GF-D8 (cell line): ENCODE measurements at places on chromosomes 13 and 19.
A peak's percentile ranks its signal among the peaks of the same experiment; 100 is the strongest.

- DNase-seq = no peak
Measured at GRCh38 chr19:49976496-49976895, 15.5 kb upstream of the SIGLEC11 start.

DNA sequence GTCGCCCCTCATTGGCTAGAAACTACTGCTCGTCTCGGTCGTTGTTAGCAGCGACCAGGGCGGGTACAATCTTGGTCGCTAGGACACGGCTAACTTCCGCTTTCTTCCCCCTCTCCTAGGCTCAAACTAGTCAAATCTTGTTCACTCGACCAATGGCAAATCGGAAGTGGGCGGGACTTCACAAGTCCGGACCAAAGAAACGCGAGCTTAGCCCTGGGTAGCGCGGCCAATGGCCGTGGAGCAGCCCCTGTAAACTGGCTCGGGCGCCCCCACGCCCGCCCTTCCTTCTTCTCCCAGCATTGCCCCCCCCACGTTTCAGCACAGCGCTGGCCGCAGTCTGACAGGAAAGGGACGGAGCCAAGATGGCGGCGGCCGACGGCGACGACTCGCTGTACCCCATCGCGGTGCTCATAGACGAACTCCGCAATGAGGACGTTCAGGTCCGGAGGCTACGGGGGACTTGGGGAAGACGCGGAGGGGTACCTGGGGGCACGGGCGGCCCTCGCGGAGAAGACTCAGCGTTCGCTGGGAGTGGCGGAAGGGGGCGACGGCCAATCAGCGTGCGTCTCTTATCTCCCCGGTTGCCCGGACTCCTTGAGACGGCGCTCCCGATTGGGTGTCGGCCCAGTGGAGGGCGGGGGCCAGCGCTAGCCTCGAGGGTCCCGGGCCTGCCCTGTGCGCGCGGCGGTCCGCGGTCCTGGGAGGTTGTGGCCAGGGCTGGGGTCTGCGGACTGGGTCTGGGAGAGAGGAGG, at the start of gene PPP2R1A:
Gene PPP2R1A, plus strand, starts transcription at position 318 of the 752 bp plus-strand sequence. Its CDS starts 45 bp downstream, at position 363.
- DNase-seq = peak; percentile 100

GRCh38 chr13:108435393-108436149, 166.1 kb downstream of the TNFSF13B start:
- no peak for DNase-seq

DNA sequence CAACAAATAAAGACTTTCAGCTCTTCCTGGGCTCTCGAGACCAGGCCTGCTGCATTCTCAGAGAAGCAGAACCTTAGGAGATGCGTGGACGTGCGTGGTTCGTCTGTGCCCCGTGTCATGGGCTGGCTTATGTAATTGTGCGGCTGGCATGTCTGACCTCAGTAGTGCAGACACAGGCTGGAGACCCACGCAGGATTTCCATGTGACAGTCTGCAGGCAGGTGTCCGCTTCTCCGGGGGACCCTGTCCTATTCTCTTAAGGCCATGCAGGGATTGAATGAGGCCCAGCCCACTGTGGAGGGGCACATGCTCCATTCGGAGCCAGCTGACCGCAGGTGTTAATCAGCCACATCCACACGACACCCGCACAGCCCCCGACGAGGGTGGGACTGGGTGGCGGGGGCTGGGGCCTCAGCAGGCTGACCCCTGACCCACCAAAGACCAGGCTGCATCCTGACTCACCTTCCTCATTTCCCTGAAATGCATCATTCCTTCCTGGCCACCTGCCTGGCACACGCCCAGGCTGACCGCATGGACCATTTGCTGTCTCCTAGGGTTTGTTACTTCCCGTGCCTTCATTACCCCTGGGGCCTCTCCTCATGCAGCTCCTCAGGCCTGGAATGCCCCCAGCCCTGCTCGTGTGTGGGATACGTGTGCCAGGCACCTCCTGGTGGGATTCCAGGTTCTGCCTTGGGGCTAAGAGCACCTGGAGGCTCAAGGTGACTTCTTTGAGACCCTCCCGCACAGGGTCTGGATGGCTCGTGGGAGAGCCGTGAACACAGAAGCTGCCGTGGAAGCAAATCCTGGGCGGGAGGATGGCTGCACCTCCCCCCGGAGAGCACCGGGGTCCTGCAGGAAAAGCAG, 10.7 kb upstream of the MCF2L start:
- DNase-seq = no peak

- DNase-seq = no peak
Measured at GRCh38 chr13:77492982-77493381, 42.5 kb upstream of the SCEL start.

- no peak for DNase-seq
Measured at GRCh38 chr13:67574320-67575233, 344.4 kb upstream of the PCDH9 start.

DNA sequence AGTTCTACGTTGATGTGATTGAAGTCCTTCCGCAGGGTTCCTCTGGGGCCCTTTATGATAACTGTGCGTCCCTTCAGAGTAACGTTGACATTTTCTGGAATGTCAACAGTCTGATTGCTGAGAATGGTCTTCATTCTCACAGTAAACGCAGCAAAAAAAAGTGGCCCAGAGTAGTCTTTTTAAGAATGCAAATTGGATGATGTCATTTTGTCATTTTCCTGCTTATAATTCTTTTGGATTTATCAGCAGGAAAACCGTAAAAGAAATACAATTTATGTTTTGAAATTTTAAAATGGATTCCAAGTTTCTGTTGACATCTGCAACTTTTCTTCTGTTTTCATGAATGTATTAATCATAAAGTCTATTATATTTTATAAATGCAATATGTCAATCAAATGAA, 14.8 kb downstream of the URI1 start:
- DNase-seq = no peak

DNA sequence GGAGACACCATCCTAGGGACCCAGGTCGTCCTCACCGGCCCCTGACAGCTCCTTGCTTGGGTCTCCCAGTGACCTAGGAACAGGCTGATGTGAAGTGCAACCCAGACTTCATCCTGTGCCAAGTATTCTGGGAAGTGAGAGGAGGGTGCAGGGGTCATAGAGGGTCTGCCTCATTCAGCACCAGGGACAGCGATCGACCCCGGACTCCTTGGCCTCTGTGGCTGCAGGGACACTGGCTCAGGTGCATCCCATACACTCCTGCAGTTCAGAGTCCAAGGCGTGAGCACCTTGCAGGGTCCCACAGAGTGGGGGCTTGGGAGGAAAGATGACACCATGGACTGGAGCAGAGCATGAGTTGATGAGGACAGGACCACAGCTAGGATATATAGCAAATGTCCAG, 10.0 kb upstream of the OR10H2 start:
- no peak for DNase-seq

GRCh38 chr13:62846302-62846701, 1430.7 kb upstream of the PCDH20 start:
- DNase-seq = no peak

GRCh38 chr19:6718111-6718740, 2.2 kb downstream of the C3 start:
- no peak for DNase-seq
